ENCODE measurements at places on chromosomes 7 and 10.

- no peak for DNase-seq
These were observed 49.1 kb downstream of the STAM start for GRCh38 chr10:17693009-17693408.

DNA sequence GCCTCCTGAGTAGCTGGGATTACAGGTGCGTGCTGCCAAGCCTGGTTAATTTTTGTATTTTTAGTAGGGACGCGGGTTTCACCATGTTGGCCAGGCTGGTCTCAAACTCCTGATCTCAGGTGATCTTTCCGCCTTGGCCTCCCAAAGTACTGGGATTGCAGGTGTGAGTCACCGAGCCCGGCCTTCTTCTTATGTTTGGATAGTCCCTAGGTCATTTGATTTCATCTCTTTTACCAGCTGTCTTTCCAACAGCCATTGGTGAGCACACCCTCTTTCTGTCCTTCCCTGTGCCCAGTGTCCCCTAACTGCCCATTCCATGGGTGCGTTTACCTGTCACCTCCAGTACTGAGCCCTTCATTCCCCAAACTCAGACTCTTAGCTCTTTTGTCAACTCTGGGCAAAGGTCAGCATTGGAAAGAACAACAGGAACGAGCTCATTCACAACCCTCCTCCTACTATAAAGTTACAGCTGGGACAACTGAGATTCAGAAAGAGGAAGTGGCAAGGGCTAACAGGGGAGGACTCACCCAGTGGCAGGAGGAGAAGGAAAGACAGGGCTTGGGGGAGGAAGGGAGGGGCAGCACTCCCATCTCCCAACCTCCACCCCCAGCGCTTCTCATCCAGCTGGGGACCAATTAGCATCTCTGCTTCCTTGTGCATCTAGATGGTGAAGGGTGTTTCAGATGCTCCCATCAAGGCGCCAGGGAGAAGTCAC, 5.6 kb downstream of the SSC4D start:
- DNase-seq: no peak

DNA sequence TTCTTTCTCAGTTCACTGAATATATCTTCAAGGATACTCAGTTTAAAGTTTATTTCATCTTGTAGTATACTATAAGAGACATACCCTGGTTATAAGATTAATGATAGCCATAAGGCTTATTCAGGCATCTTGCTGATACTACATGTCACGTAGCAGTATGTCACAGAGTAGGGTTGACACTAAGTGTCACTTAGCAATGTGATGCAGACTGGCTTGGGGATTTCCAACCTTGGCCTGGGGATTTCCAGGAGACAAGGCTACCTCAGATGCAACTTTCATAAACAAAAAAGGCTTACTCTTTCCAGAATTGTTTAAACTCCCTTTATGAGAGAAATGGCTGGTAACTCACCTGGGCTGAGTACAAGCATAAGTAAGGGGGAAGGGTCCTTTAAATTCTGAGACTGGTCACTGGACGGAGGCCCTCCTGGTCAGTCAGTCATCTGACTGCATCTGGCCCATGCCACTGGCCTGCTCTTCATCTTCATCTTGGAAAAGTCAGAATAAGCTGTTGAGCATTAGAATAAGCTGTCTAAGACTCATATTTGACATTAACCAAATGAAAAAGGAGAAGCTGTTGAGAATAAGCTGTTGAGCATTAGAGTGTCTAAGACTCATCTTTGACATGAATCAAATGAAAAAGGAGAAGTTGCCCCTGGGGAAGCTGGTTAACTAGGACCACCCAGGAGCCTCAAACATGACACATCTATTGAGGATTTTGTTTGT, 9.5 kb downstream of the SLC13A1 start:
- no peak for DNase-seq

DNA sequence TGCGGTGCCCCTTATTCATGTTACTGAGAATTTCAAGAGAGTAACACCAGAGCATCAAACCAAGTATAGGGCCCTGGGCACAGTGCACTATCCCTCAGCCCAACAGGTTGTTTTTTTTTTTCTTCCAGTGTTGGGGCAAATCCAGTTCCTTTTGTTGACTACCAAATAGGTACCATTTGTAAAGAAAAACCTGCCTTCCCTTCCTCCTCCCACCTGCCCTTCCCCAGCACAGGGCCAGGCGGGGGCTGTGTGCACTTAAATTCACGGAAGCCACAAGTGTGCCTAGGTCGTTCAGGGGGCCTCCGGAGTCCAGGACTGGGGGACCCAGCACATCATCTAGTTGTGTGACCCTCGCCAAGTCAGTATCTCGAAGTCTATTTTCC, 595 bp upstream of the SFXN4 start:
- DNase-seq: no peak

DNA sequence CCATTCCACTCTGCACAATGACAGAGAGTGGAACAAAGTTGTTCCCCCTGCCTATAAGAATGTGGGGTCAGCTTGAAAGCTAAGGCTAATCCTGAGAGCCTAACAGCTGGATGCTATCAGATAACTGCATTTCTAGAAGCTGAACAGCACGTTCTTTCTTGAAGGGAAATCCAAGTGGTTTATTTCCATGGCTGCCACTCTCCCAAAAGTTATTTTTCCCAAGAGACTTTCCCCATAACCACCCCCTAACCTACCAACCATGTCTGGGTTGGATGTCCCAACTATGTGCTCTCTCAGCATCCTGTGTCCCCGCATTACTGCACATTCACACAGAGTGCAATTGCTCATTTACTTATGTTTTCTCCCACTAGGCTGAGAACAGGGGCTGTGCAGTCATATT, 140.7 kb upstream of the ANKRD1 start:
- no peak for DNase-seq

- no peak for DNase-seq
These were observed 22.0 kb downstream of the ITGB8 start for GRCh38 chr7:20352573-20353306.

DNA sequence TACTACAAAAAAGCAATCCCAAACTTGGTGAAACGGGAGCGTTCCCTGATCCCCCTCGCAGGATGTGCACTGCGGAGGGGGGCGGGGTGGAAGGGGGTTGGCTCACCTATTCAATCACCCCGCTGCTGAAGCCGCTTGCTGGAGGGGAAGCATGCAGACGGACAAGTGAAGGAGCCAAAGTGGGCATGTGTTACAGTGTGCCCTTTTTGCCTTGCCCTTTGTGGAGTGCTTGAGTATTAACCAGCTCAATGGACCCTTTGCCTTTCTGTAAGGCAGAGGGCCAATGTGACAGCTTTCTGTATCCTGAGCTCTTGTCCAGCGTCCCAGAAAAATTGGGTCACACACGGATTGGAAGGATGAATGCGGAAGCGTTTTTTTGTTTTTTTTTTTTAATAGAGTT, 348.9 kb upstream of the NPSR1 start:
- no peak for DNase-seq

GRCh38 chr7:90706072-90706716, 110.1 kb downstream of the CDK14 start:
- no peak for DNase-seq

- no peak for DNase-seq
These were observed 8.6 kb upstream of the CHRM2 start for GRCh38 chr7:136859803-136860202.

DNA sequence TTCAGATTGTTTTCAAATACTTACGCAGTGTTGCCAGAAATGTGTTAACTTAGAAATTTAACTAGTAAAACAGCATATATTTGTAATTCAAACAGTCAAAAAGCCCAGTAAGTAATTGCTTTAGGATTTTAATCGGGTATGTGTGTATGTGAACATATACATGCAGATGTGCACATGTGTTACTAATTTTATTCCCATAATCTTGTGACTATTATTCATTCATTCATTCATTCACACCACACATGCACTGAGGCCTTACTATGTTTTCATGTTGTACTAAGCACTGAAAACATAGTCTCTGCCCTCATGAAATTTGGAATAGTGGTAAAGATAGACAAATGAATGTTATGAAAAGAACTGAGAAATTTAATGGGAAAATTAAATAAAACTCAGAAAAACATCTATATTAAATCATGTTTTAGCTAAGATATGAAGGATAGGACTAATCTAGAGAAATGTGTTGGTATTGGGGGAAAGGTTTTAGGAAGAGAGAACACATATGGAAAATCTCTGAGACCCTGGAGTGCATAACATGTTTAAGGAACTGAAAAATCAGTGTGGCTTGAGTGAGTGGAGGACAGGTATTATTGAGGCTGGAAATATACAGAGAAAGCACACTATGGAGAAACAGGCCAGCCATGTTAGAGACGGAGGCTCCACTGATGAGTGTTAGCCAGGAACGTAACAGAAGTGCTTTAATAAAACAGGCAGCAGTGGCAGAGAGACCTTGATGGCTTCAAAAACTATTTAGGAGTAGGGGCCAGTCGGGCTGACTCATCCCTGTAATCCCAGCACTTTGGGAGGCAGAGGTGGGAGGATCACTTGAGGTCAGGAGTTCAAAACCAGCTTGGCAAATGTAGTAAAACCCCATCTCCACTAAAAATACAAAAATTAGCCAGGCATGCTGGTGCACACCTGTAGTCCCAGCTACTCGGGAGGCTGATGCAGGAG, 80.3 kb downstream of the HDAC9 start:
- no peak for DNase-seq

DNA sequence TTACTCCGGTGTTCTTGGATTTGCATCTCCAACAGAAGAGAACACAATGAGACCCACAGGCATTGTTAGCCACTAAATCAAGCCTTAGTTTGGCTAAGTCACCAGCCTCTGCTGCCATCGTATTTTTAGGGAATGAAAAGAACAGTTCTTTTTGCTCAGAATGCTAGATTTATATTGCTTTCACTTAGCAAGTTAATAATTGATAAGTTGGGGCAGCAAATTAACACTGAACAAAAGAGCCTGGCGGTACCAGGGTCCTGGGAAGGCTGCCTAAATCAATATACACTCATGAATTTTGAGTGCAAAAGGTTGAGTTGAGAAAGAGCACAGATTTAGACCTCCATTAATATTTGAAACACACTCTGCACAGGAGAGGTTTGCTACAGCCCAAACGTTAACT, 767.7 kb downstream of the TYW1 start:
- no peak for DNase-seq
